ENCODE measurements at places on chromosomes 12 and 14.

- DNase-seq: peak; percentile 91
These were observed 96.2 kb upstream of the PTPRB start for GRCh38 chr12:70733385-70733784.

GRCh38 chr12:66144791-66145754 lies 14.5 kb upstream of the LLPH start:
- peak; percentile 91 for DNase-seq

DNA sequence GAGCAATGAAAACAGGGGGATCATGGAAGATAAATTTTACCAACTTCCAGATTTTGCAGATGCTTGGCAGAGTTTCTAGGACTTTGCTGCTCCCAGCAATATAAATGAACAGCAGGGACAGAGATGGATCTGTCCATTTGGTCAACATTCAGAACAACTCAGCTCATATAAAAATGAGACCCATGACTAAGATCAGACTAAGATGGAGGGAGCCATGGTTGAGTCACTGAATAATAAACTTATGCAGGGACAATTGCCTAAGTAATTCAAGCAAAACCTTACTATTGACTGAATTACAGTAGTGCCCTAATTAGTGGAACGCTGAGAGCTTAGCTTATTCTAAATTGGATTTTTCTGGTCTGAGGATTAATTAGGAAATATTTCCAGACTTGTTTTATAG lies 205.1 kb downstream of the SLC5A8 start:
- DNase-seq: peak; percentile 42

- DNase-seq: no peak
These were observed 76.4 kb downstream of the BORCS5 start for GRCh38 chr12:12433203-12433731.

DNA sequence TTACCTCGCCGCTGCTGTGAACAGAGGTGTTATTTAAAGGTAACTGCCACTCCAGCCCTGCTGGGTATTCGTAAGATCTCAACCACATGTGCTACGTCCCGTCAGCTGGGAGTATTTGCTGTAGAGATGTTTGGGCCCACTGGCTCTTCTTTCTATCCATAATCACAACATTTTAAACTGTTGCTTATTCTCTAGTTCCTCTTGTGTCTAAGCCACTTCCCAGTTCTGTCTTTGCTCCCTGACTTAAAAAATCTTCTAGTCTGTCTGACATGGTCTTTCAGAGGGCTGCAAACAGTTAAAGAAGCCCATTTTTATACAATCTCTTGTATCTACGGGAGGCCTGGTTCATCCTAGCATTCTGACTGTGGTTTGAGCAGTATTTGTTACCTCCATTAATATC lies 33.2 kb upstream of the HELB start:
- no peak for DNase-seq

- DNase-seq: no peak
These were observed 15.0 kb downstream of the G2E3 start for GRCh38 chr14:30573966-30574365.

- peak; percentile 25 for DNase-seq
These were observed 214.5 kb downstream of the PAH start for GRCh38 chr12:102702447-102703114.

DNA sequence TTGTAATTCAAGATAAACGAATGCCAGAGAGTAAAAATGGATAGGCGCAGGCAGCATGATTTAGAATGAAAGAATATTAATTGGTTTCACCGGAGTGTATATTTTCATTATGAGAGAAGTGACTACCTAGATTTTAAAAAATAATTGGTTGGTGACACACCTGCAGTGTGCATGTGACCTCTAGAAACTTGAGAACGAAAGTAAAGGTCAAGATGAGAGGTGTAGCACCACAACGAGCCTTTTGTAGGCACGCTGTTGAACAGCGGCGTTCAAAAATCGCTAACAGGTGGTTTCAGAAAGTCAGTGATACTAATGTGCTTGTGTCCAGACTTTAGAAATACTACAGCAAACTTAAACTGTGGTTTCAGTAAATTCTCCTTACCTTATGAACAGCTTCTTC lies 123.8 kb downstream of the NPAS3 start:
- DNase-seq: no peak

GRCh38 chr14:53391631-53392285 lies 238.6 kb upstream of the DDHD1 start:
- DNase-seq: peak; percentile 86
